ENCODE measurements at places on chromosomes 7 and 10. TPM values are rescaled to one million over a fixed set of nuclear protein-coding genes. Genes with fewer than 3 reads are reported as not detected.

Gene TSPAN12
- 5.7 TPM for total RNA-seq

Gene MPP7
- 0.34 TPM for total RNA-seq

Gene CHAT
- total RNA-seq = not detected

Gene DNAJC2
- 42.6 TPM for total RNA-seq
